ENCODE measurements at places on chromosomes 5 and 9. TPM values are rescaled to one million over a fixed set of nuclear protein-coding genes. Genes with fewer than 3 reads are reported as not detected.

- no peak for DNase-seq
These were observed 737 bp downstream of the RNF180 start for GRCh38 chr5:64166201-64166959.

SHISAL2B gene
- total RNA-seq, result not detected

- no peak for DNase-seq
These were observed 48.9 kb downstream of the FAM174A start for GRCh38 chr5:100584069-100584468.

LAMC3 gene
- total RNA-seq, result 0.49 TPM

PCDHGB7 gene
- 1.4 TPM for total RNA-seq

GRCh38 chr9:26369093-26369492, 523.5 kb downstream of the CAAP1 start:
- peak; percentile 77 for DNase-seq

- DNase-seq, result no peak
These were observed 487.4 kb downstream of the PRDM9 start for GRCh38 chr5:23994581-23995370.

DNA sequence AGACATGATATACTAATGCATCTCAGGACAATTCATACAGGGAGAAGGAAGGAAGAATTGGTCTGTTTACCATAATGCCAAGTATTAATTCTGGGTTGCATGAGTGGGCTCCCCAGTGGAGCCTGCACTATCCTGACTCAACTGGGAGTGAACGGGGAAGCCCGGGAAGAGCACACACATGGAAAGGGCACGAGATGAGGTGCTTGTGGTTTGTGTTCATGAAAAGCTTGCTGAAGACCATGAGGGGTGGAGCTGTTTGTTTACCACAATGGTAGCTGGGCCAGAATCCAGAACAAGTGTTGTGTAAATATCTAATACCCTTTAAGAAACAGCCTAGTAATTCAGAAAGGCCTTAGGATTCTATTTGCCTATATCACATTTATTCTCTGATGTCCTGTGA, 44.6 kb downstream of the POC5 start:
- no peak for DNase-seq

GRCh38 chr9:126856326-126856877, 4.0 kb upstream of the ZBTB34 start:
- DNase-seq, result no peak

GRCh38 chr5:31671339-31671741, 32.4 kb downstream of the PDZD2 start:
- DNase-seq, result no peak

ALG2 gene
- total RNA-seq, result 56.6 TPM

MSH3 gene
- total RNA-seq, result 7.2 TPM

RGMB gene
- total RNA-seq, result 9.2 TPM

DNA sequence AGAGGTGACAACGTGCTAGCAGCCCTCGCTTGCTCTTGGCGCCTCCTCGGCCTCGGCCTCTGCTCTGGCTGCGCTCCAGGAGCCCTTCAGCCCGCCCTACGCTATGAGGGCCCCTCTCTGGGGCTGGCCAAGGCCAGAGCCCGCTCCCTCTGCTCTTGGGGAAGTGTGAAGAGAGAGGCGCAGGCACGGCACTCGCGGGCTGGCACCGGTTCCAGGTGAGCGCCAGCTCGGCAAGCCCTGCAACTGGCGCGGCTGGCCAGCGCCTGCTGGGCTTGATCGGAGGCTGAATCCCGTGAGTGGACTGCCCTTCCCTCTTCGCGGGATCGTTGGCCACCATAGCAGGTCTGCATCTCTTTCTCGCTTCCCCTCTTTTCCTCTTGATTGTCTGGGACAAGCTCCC, 298.0 kb upstream of the PTPRD start:
- DNase-seq, result no peak

DNA sequence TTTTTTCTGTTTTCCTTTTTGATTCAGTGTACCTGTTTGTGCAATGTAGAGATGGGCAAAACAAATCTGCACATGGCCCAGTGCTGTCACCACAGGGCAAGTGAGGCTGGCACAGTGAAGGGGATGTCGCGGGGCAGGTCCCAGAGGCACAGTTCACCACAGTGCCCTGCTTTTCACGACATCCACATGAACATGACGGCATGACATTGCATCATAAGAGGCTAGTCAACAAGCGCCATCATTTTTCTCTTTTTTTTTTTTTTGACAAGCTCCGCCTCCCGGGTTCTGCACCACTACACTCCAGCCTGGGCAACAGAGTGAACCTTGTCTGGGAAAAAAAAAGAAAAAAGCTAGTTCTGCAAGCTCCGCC, 42.9 kb upstream of the VDAC1 start:
- no peak for DNase-seq

LVRN gene
- total RNA-seq, result not detected

SLC2A6 gene
- 5.1 TPM for total RNA-seq
